ENCODE measurements at places on chromosomes 6 and 20. TPM values are rescaled to one million over a fixed set of nuclear protein-coding genes. Genes with fewer than 3 reads are reported as not detected.

- DNase-seq = no peak
Measured at GRCh38 chr20:47782076-47782475, 3.2 kb downstream of the SULF2 start.

NELFE gene
- total RNA-seq = 117 TPM

- DNase-seq = no peak
Measured at GRCh38 chr6:6798448-6798860, 209.9 kb downstream of the LY86 start.

DNA sequence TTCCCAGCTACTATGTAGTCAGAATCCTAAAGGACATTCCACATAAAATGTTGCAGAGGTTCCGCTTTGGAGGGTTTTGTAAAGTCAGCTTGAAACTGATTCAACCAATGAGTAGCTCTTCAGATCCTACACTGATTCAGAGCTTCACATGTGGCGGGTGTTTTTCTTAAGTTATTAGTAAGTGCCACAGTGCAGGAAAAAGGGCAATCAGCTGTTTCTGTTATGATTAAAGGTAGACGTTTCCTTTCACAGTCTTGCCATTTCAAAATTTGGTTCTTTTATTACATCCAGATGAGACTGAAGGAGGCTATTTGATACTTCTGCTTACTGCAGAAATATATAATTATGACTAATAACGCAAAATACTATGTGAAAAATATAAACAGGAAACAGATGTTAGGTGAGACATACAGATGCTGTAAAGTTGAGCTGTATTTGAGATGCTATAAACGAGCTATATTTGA, 443.9 kb downstream of the CDKAL1 start:
- DNase-seq = peak; percentile 18

- DNase-seq = no peak
Measured at GRCh38 chr20:22562620-22563019, 21.8 kb downstream of the FOXA2 start.

GRCh38 chr6:113381959-113382358, 475.2 kb upstream of the MARCKS start:
- no peak for DNase-seq

- DNase-seq = no peak
Measured at GRCh38 chr6:150937132-150937906, 71.8 kb downstream of the MTHFD1L start.

GRCh38 chr6:22829070-22829469, 259.7 kb downstream of the HDGFL1 start:
- DNase-seq = no peak

RIPPLY2 gene
- not detected for total RNA-seq

OPRL1 gene
- 4.5 TPM for total RNA-seq

DNA sequence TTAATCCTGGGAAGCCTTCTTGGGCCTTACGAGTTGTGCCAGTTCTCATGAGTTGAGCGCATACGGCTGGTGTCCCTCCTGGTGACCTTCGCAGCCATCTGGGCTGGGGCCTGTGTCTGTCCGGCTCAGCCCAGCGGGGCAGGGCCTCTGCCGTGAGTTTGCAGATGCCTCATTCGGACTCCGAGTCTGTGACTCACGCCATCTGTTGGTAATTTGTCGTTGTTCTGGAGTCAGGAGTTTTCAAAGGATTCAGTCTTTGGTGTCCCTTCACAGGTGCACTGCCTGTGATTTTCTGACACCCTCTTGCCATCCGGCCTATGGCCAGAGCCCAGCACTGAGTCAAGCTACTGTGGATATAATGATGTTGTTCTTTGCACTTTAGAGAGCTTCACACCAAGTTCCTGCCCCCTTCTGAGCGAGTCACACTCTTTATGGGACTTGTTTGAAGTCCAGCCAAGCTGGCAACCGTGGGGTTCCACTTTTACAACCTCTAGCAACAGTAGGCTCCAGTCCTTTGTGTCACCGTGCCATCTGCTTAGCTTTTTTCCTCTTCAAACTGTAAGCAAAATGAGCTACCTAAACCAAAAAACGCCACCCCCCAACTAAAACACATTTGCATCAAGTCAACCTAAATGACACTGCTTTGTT, 175.6 kb downstream of the AIG1 start:
- DNase-seq = no peak

CCDC170 gene
- 0.10 TPM for total RNA-seq

GRCh38 chr20:50744143-50744792, 12.9 kb downstream of the PARD6B start:
- no peak for DNase-seq

GRCh38 chr6:20746024-20746423, 211.8 kb downstream of the CDKAL1 start:
- DNase-seq = no peak

GRCh38 chr6:97095311-97095850, 170.9 kb downstream of the KLHL32 start:
- no peak for DNase-seq

DNA sequence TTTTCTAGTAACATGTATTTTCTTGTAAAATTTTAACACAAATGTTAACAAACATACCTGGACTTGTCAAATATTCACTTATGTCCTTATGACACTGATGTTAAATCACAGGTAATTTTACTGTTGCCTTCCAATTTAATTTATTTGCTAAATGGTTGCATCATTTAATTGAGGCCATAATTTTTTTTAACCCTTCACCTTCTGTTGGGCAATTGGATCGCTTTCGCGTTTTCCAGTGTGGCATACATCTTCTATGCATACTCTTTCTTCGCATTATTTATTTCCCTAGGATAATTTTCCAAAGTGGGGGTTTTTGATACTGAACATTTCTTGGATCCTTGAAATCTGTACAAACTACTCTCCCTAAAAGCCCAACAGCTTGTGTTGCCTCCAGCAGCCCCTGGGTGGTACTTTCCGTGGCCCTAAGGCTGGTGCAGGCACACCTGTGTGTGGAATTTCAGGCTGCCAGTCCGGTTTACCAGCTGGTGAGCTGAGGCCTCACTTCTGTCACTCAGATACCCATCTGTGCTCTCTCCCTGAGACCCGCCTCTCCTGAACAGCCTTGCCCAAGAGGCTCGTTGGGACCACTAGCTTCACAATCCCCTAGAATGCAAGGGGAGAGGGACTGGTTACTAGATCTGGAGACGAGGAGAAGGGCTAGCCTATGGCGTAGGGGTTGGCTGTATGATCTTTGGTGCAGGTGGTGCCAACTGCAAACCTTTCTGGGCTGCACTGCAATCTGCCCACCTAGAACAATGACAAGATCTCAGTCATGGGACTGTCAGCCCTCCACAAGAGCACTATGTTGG, 11.2 kb upstream of the C20orf144 start:
- DNase-seq = no peak

DNA sequence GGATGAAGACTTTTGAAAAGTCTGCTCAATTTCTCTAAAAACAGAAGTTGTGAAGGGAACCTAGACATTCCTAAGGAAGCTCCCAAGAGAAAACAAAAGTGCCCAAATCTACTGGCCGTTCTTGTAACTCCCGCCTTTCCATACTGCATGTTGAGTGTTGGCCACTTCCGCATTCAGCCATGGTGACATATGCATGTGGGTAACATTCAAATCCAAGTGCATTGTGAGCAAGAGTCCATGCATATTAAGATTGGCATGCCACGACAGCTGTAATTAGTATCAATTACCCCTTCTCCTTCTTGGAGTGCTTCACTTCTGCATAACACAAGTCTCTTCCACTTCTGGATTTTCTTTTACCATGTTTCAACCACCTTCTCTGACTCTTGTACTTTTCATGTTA, 8.4 kb downstream of the SLC35D3 start:
- DNase-seq = no peak

- DNase-seq = peak; percentile 12
Measured at GRCh38 chr6:113276601-113277000, 580.5 kb upstream of the MARCKS start.

DNA sequence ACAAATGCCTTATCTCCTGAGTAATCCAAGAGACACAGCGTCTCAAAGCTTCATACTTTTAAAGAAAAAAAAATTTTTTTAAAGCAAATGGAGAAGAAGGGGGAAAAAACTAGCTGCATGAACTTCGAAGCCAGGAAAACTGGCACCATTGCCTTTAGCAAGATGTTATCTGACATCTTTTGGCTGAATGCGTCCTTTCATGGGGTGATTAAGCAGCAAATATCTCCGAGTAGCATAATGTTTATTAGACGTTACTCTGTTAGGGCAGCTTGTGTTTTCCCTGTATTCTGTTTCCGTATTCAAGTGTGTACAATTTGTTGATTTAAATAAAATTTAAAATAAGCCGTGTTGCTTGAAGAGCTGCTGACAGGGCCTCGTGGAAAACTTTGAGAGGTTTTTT, 76.5 kb upstream of the TSHZ2 start:
- DNase-seq = no peak

DNA sequence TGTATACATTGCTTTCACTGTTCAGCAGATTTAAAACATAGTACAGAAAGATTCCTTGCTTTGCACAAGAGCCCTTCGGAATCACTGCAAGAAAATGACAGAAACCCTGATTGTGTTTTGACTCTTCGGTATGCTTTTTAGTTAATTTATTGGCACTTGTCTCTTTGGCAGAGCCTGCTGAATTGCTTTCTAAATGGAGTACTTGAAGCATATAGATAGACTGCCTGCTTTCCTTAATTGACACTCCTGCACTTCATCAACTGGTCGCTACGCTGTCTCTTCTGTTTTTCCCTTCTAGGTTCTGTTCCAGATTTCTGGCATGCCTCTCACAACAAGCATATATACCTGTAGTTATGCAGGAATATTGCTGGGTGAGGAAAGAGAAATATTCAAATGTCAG, 22.4 kb upstream of the RBM24 start:
- DNase-seq = no peak

GRCh38 chr6:130613176-130613575, 214.0 kb upstream of the SMLR1 start:
- no peak for DNase-seq

BPIFB1 gene
- total RNA-seq = not detected

OR2H1 gene
- not detected for total RNA-seq

RNF5 gene
- 88.0 TPM for total RNA-seq

PHACTR2 gene
- 121 TPM for total RNA-seq

DNA sequence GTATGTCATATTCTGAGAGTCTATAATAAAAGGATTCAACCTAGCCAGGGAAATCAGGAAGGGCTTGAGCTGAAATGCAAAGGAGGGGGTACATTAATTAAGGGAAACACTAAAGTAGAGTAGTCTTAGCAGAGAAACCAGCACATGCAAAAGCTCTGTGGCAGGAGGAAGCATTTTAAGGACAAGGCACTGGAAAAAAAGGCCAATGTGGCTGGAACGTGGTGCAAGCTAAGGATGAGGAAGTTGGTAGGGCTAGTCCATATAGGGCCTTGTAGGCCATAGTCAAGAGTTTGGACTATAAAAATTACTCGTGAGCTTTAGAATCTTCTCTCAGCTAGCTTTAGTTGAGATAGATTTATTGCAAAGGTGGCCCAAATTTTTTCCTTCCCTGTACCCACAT, 75.2 kb upstream of the TOP1 start:
- DNase-seq = no peak

GRCh38 chr6:167755461-167755860, 71.2 kb upstream of the AFDN start:
- no peak for DNase-seq

HEY2 gene
- total RNA-seq = 0.34 TPM

- no peak for DNase-seq
Measured at GRCh38 chr20:44032583-44033331, 118.1 kb downstream of the TOX2 start.

GRCh38 chr6:150018846-150019580, 6.3 kb downstream of the RAET1L start:
- DNase-seq = no peak

DNA sequence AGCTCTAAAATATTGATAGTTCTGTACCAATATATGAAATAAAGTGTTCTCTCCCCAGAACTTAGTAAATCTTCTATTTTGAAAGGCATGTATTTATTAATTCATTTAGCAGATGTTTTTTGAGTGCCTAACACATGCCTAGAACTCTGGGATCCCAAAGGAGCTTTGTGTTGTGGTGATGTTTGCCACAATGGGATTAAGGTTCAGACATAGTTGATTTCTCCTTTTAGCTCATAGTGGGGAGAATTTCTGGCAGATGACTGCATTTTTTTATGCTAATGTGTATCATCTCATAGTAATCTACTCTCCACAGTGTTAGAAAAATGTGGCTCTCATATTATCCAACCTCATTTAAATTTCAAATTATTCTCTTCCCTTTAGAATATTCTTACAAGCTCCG, 21.7 kb downstream of the MYB start:
- no peak for DNase-seq

CALHM6 gene
- total RNA-seq = 1.1 TPM

DNA sequence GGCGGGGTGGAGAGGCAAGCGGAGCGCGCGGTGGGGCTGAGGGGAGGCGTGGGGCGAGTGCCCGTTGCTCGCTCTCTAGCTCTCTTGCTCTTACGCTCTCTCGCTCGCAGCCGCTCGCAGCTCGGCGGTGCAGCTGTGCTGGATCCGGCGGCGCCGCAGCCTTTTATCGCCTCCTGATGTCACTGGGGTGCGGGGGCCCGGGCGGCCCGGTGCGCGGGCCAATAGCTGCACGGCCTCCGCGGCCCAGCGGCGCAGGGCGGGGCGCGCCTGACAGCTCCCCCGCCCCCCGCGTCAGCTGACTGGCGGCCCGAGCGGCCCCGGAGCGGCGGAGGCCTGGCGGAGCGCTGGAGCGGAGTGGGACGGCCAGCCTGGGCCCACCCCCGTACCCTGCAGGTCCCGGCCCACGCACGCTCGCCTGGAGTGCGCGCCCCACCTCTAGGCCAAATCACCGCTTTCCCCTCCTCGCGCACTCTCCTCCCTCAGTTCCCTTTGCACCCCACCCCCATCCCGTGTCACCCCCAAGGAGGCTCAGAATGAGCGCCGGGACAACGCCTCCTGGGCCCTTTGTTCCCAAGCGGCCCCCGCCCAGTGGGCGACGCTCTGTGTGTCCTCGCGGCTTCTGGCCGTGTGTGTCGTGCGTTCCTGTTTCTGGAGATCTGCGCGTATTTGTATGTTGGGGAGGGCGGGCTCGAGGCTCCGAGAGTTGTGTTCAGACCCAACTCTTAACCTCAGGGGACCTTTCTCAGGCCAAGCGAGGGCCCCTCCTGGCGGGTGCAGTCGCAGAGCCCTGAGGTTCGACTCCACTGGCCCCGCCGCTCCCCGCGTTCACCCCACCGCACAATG, at the start of gene MAFB:
MAFB (minus strand) TSS at position 137 of the 843 bp plus-strand sequence. CDS start 386 bp downstream, outside the sequence.
- peak; percentile 9 for DNase-seq

PARD6B gene
- total RNA-seq = 1.1 TPM

DNA sequence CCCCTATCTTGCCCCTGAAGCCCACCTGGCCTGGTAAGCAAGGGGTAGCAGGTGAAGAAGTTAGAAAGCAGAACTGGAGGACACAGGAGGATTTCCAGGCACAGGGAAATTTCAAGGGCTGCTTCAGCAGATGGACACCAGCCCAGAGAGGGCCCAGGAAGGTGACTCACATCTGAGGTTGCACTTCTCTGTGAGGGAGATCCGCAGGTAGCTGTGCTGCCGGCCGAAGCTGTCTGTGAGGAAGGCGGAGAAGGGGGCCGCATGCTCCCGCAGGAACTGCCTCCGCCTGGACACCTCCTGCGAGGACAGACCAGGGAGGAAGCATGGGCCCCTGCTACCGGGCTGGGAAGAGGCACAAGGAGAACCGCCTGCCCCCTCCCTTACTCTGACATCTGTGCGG, 7.1 kb downstream of the MOCS1 start:
- DNase-seq = no peak

DNA sequence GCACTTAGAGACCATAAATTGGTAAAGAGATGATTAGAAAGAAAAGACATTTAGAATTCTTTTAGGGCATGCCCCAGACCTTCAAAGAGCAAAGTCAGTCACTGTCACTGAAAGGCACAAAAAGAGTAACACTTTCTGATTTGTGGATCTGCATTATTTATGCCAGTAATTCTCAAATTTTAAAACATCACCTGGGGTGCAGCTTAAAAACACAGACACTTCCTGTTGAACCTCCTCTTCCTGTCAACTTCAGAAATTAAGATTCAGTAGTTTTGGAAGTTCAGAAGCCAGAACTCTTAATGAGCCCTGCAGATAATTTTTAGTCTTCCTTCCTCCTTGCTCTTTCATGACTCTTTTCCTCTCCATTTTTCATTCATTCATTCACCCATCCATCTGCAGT, 137.5 kb downstream of the NRN1 start:
- DNase-seq = no peak
